ENCODE measurements at places on chromosomes 1 and 21.

- no peak for DNase-seq
Observed at GRCh38 chr1:246215510-246215903, 291.6 kb downstream of the SMYD3 start.

- peak; percentile 15 for DNase-seq
Observed at GRCh38 chr1:221994274-221994698, 252.4 kb upstream of the DUSP10 start.

DNA sequence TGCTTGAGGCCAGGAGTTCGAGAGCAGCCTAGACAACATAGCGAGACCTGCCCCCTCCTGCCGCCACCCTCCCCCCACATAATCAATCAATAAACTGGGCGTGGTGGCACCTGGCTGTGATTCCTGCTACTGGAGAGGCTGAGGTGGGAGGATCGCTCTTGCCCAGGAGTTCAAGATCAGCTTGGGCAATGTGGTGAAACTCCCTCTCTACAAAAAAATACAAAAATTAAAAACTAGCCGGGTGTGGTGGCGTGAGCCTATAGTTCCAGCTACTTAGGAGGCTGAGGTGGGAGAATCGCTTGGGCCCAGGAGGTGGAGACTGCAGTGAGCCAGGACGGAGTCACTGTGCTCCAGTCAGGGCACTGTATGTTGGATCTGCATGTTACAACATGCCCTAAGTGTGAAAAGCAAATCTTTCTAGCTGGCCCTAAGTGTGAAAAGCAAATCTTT, 7.0 kb upstream of the MDM4 start:
- no peak for DNase-seq

DNA sequence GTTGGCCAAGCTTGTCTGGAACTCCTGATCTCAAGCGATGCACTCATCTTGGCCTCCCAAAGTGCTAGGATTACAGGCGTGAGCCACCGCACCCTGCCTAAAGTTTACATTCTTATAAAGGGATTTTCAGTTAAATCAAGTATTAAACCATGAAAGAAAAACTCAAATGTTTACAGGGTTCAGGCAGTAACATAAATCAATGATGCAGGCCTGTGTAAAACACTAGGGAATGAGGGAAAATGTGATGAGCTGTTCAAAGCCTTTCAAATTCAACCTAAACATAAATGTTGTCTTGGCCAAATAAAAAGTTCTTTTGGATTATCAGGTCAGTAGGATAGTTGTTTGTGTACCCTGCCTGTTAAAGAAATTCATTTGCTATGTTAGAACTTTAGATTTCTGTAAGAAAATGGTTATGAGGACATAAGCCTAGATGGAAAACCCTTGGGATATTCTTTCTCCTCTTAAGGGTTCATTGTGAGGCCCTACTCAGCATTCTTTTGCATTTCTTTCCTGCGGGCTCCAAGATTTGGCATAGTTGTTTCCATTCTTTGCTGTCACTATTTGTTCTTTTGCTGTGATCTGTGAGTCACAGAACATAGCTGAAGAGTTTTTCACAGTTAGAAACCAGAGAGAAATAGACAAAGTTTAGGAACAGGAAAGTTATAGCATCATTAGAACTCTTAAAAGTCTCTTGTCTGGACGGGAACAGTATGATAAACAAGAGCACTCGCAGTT, 8.9 kb upstream of the ZRANB2 start:
- DNase-seq = no peak

DNA sequence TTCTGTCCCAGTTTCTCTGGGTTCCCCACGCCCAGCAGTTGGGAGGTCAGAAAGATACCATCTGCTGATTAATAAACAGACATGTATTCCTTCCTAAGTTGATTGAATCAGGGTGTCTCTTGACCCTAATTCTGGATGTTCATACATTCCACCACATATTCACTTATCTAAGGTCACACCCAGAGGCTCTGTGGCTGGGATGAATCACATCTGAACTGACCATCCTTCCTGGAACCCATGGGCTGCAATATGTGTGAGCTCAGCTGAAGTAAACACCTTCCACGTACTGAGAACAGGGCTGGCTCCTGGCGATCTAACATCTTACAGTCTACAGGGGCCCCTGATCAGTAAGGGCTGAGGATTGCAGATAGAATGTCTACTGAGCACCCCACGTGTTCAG, 20.5 kb upstream of the TRABD2B start:
- no peak for DNase-seq

DNA sequence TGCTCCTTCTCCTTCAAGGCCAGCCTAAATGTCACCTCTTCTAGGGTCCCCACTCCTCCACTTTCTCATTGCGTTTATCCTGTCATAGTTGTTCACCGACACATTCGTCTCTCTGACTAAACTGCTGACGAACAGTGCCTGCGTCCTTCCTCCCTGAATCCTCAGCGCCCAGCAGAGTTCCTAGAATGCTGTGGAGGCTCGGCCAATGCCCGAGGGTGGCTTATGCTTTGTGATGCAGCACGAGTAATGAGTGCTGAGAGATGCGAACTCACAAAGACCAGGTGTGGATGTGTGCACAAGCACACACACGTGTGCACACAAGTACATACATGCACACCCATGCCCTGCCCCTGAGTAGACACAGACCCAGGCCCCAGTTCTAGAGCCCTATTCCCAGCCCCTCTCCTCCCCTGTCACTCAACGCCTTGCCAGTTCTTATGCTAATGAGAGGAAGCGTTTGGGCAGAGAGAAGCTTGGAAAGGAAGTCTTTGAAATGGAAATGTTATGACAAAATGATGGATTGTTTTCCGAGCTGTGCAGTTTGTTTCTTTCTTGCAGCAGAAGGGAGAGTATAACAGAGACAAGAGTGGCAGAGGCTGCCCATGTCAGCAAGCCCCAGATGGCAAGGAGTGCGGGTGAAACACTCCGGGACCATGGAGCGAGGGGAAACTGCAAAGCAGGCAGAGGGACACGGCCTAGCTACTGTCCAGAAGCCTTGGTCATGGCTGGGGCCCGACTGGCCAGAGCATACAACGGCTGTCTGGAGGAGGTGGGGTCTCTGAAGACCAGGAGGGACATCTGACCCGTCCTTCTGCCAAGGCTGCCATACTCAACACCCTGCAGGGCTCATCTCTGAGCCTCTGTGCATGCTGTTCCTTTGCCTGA, 24.2 kb downstream of the KCNA10 start:
- DNase-seq = no peak

- DNase-seq = no peak
Observed at GRCh38 chr21:41024746-41025254, 143.2 kb upstream of the BACE2 start.

- DNase-seq = no peak
Observed at GRCh38 chr21:42336054-42336453, 14.7 kb downstream of the TFF2 start.

DNA sequence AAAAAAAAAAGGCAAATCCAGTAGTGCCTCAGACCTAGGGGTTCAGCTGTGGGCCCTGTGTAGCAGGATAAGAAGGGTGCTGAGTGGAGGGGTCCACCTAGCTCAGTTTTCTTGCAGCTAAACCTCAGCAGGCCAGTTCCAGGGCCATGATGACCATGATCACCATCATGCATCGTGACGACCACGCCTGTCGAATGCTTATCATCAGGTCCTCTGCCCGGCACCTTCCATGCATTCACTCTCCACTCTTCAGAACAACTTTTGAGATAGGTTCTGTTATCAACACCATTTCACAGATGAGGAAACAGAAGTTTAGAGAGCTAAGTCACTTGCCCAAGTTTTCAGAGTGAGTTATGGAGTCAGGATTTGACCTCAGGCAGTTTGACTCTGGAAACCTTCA, 54.9 kb downstream of the ACBD3 start:
- DNase-seq = no peak

- no peak for DNase-seq
Observed at GRCh38 chr1:76186554-76187170, 112.1 kb downstream of the ST6GALNAC3 start.

GRCh38 chr1:60895252-60895651, 187.1 kb upstream of the NFIA start:
- no peak for DNase-seq

DNA sequence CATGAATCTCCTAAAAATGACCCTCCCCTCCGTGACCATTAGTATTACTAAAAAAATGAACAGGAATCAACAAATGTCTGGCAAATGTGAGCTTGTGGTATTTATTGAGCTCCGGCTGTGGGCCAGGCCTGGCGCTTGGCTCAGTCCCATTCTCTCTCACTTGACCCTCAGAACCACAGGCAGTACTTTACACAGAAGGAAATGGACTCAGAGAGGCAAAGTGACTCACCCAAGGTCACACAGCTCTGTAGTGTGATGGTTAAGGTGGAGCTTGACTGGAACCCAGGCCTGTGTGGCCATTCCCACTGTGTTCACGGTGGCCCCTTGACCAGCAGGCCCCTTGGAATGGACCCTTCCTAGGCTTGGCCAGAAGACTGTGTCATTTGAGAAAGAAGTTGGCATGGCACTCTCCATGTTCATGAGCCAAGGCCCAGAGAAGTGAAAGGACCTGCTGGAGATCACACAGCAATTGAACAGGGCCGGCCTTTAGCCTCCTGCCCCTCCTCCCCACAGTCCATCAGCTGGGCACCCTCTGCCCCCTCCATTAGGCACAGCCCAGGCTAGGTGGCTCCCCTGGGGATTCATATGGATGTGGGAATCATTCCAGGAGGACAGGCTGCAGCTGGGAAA, 32.1 kb downstream of the FAM151A start:
- DNase-seq = no peak

- no peak for DNase-seq
Observed at GRCh38 chr1:24392982-24393650, 20.5 kb downstream of the STPG1 start.

DNA sequence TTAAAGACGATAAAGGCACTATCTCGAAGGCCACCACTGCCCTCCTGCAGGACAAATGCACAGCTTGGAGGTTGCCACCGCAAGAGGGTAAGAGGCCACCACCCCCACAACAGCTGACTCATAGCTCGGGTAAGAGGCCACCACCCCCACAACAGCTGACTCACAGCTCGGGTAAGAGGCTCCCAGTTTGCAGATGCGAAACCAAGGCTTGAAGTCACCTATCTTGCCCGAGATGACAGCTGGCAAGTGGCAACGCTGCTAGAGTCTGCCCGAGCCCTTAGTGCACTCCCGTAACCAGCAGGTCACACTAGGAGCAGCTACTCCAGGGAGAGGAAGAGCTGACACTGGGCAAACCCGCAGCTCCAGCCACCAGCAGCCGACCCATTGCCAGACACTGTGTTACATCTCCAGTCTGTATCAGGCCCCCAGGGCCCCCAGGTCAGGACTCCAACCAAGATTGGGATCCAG, 17.1 kb upstream of the SPSB1 start:
- peak; percentile 66 for DNase-seq

DNA sequence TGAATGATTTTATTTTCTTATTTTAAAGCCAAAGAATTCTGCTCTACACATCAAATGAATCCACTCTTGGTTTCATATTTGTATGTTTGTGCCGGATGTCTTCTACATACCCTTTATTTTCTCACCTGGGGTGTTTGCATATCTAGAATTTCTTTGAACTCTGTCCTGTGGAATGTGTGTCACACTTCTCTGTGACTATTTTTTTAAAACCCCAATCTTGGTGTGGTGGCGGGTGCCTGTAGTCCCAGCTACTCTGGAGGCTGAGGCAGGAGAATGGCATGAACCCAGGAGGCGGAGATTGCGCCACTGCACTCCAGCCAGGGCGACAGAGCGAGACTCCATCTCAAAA, 35.4 kb downstream of the CENPF start:
- DNase-seq = no peak

DNA sequence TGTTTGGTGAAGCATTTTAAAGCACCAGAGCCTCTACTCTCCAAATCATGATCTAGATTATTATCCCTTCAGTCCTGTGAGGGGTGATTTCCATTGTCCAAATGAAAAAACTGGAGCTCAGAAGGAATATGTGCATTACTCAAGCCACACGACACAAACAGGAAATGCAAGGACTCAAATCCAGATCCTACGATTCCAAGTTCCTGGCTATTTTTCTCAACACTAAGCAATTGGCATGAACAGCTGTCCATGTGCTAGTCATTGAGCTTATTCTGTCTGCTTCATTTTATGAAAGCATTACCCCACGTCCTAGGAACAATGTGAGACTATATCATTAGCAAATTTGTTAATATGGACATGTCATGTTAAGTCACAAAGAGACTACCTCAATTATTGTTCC, 273.1 kb upstream of the LYPLAL1 start:
- DNase-seq = no peak

DNA sequence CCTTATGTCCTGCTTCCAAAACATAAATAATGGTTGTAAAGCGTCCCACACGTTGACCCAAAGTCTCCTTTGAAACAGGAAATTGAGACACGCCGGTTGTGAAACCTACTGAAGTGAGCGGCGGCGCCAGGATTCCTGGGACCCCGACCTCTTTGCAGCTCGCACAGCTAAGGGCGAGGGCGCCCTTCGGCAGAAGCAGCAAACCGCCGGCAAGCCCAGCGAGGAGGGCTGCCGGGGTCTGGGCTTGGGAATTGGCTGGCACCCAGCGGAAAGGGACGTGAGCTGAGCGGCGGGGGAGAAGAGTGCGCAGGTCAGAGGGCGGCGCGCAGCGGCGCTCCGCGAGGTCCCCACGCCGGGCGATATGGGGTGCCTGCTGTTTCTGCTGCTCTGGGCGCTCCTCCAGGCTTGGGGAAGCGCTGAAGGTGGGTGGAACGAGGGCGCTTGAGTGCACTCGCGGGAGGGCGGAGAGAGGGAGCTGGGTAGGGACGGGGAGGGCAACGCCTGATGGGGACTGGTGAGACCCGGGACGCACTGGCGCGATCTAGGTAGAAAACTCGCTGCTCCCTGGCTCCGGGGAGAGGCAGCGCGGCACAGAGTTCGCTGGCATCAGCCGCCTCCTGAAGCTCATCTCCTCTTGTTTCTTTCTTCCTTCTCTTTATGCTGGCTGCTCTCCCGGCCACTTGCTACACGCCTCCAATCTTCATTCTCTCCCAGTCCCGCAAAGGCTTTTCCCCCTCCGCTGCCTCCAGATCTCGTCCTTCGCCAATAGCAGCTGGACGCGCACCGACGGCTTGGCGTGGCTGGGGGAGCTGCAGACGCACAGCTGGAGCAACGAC, at the start of gene CD1D:
TSS of gene CD1D (plus strand) at position 155 of the 836 bp plus-strand sequence. CDS start at position 362, 207 bp downstream.
- DNase-seq = no peak

DNA sequence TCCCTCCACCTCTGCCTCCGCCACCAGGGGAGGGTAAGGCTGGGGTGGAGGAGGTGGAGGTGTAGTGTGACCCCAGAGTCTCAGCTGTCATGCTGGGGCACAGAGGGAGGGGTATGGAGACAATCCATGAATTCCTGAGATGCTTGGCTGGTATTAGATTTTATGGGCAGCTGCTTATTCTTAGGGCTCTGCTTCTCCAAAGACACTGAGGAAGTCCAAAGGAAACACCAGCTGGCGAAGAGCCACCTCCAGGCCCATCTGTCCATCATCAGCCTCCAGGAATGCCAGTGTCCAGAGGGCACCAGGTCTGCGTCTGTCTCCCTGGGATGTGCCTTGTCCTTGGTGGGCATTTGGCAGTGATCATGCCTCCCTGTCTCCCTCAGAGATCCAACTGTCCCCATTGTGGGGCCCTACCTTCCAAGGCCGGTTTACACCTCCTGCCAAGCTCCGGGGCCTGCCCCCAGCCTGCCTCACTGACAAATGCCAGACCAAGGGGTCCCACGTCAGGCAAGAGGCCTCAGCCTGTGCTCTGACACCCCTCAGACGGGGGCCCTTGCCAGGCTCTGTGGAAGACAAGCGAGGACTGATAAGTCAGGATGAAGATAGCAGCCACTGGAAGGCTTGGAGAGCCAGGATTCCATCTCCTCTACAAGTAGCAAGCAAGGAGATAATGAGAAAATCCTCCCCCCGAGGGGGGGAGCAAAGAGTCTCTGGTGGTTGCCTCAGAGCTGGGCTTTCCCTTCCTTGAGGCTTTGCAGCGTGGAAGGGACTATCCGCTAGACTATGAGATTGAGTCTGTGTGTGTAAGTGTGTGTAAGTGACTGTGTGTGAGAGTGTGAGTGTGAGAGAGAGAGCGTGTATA, 1.6 kb downstream of the TNNI1 start:
- no peak for DNase-seq
